ENCODE measurements at places on chromosomes 3 and 15. TPM values are rescaled to one million over a fixed set of nuclear protein-coding genes. Genes with fewer than 3 reads are reported as not detected.

GRCh38 chr3:151976211-151977050, 103.0 kb downstream of the SUCNR1 start:
- no peaks in the 10 kb centered on the region for H3K36me3 ChIP-seq
- H3K4me1 ChIP-seq, result no peaks in the 10 kb centered on the region
- no peaks in the 10 kb centered on the region for H3K27me3 ChIP-seq
- H3K27ac ChIP-seq, result peak overlapping the region; percentile 21
- H3K4me3 ChIP-seq, result no peak overlapping the region
- DNase-seq, result no peak

- no peak for DNase-seq
- no peak overlapping the region for H3K27ac ChIP-seq
- no peaks in the 10 kb centered on the region for H3K27me3 ChIP-seq
- H3K36me3 ChIP-seq, result no peaks in the 10 kb centered on the region
- H3K4me1 ChIP-seq, result no peaks in the 10 kb centered on the region
These were observed 15.0 kb downstream of the TAGLN3 start for GRCh38 chr3:112013784-112014143.

DNA sequence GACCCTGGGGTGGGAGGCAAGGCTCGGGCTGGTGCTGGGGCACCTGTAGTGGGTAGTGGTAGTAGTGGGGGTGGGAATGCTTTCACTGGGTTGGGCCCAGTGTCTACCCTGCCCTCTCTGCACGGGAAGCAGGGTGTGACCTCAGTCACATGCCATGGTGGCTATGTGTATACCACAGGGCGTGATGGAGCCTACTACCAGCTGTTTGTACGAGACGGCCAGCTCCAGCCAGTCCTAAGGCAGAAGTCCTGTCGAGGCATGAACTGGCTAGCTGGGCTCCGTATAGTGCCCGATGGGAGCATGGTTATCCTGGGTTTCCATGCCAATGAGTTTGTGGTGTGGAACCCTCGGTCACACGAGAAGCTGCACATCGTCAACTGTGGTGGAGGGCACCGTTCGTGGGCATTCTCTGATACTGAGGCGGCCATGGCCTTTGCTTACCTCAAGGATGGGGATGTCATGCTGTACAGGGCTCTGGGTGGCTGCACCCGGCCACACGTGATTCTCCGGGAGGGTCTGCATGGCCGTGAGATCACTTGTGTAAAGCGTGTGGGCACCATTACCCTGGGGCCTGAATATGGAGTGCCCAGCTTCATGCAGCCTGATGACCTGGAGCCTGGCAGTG, 5.2 kb downstream of the DALRD3 start:
- no peak for DNase-seq
- peaks cover 7% of the 10 kb centered on the region for H3K36me3 ChIP-seq
- H3K4me1 ChIP-seq, result peaks cover 7% of the 10 kb centered on the region
- H3K27ac ChIP-seq, result no peak overlapping the region
- H3K4me3 ChIP-seq, result no peak overlapping the region

GRCh38 chr3:159266779-159267178, 464.9 kb downstream of the MFSD1 start:
- H3K4me1 ChIP-seq, result no peaks in the 10 kb centered on the region
- no peaks in the 10 kb centered on the region for H3K27me3 ChIP-seq
- no peaks in the 10 kb centered on the region for H3K36me3 ChIP-seq
- no peak for DNase-seq
- no peak overlapping the region for H3K27ac ChIP-seq

GRCh38 chr3:45546716-45547701, 47.5 kb upstream of the LIMD1 start:
- H3K4me3 ChIP-seq, result no peak overlapping the region
- peak; percentile 60 for DNase-seq
- no peaks in the 10 kb centered on the region for H3K27me3 ChIP-seq
- H3K4me1 ChIP-seq, result peaks cover 6% of the 10 kb centered on the region
- no peaks in the 10 kb centered on the region for H3K36me3 ChIP-seq

Gene REC114
- total RNA-seq, result not detected

Gene GADL1
- total RNA-seq, result not detected

DNA sequence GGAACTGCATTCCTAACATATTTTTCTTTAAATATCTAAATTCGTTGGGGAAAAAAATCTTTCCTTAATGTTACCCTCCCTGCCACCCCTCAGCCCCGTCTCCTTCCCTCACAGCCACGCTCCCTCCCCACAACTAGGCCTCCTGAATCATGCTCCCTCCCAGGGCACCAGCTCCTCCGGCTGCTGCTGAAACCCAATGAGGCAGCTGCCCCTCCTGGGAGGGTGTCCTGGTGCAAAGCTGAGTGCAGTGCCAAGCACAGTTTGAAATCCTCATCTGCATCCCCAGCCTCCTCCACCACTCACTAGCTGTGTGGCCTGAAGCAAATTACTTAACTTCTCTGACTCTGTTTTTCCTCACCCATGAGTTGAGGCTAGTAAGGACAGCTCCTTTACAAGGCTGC, 2.7 kb upstream of the NR2E3 start:
- no peak for DNase-seq
- no peak overlapping the region for H3K4me3 ChIP-seq
- H3K27me3 ChIP-seq, result no peaks in the 10 kb centered on the region
- H3K36me3 ChIP-seq, result no peaks in the 10 kb centered on the region
- H3K27ac ChIP-seq, result no peak overlapping the region

DNA sequence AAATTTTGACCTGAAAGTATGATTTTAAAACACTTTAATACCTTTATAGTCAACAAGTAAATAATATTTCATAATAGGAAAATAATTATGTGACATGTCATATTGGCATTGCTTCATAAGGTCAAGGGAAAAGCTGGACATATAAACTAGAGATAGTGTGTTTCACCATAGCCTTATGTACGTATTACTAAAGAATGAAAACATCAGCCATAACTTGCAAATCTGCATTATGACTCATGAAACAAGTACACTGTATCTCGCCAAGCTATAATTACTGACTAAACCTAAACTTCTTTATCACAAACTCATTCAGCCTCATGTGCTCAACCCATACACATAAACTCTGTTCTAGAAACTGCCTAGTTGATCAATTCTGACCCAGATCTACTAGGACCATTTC, 950.1 kb downstream of the FHIT start:
- no peaks in the 10 kb centered on the region for H3K27me3 ChIP-seq
- no peak for DNase-seq
- H3K4me1 ChIP-seq, result no peaks in the 10 kb centered on the region
- no peaks in the 10 kb centered on the region for H3K36me3 ChIP-seq
- H3K4me3 ChIP-seq, result no peak overlapping the region

Gene ACKR4
- total RNA-seq, result 1.1 TPM

DNA sequence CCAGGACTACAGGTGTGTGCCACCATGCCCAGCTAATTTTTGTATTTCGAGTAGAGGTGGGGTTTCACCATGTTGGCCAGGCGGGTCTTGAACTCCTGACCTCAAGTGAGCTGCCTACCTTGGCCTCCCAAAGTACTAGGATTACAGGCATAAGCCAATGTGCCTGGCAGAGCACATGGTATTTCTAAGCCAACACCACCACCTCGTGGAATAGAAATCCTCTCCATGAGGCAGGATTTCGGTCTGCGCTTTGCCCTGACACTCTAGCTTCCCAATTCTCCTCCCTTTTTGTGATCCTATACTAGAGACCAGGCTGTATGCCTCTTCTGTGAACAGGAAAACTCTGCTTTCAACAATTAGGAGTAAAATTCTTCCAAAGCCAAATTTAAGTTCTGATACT, 372.2 kb downstream of the VGLL3 start:
- H3K36me3 ChIP-seq, result no peaks in the 10 kb centered on the region
- H3K27ac ChIP-seq, result no peak overlapping the region
- no peaks in the 10 kb centered on the region for H3K27me3 ChIP-seq
- no peaks in the 10 kb centered on the region for H3K4me1 ChIP-seq
- no peak overlapping the region for H3K4me3 ChIP-seq
- no peak for DNase-seq

DNA sequence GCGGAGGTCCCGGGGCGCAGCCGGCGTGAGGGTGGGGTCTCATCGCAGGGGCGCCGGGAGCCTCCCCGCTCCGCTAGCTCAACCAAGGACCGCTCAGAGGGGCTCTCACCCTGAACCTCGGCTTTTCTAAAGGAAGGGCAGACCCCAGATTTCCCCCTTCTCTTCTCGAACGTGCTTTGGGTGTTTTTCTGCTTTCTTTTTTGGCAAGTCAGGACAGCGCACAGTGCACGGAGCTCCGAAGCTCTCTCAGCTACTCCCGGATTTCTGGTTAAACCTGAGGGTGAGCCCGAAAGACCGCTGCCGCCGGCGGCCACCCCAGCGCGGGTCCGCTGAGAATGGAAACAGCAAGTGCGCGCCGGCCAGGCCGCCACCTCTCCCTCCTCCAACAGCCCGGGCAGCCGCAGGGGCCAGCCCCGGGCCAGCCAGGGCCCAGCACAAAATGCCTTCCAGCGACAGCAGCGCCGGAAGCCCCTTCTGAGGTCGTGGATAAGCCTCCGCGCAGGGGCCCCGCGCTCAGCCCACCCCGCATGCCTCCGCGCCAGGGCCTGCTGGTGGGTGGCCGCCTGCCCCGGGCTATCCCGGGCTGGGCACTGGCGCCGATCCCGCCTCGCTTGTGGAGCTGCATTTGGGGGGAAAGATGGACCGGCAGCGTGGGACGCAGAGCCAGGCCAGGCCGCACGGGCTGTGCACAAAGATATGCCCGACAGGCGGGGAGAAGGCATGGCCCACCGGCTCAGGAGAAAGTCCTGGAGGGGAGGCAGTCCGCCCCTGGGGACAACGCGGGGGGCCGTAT, 8.2 kb upstream of the OCA2 start:
- peaks cover 11% of the 10 kb centered on the region for H3K4me1 ChIP-seq
- no peak overlapping the region for H3K27ac ChIP-seq
- H3K4me3 ChIP-seq, result peak overlapping the region; percentile 57
- no peak for DNase-seq
- H3K36me3 ChIP-seq, result peaks cover 8% of the 10 kb centered on the region
- peaks cover 17% of the 10 kb centered on the region for H3K27me3 ChIP-seq

Gene MOBP
- total RNA-seq, result not detected

- H3K4me1 ChIP-seq, result no peaks in the 10 kb centered on the region
- DNase-seq, result no peak
- H3K27ac ChIP-seq, result no peak overlapping the region
- H3K27me3 ChIP-seq, result no peaks in the 10 kb centered on the region
These were observed 66.5 kb downstream of the MBNL1 start for GRCh38 chr3:152335273-152335672.

Gene FGF7
- 178 TPM for total RNA-seq

GRCh38 chr15:90154861-90155626, 46.1 kb upstream of the SEMA4B start:
- no peaks in the 10 kb centered on the region for H3K27me3 ChIP-seq
- DNase-seq, result peak; percentile 72
- H3K4me1 ChIP-seq, result peaks cover 4% of the 10 kb centered on the region
- H3K36me3 ChIP-seq, result no peaks in the 10 kb centered on the region

GRCh38 chr3:10389995-10390394, 69.1 kb upstream of the SEC13 start:
- H3K4me1 ChIP-seq, result no peaks in the 10 kb centered on the region
- no peak overlapping the region for H3K27ac ChIP-seq
- H3K4me3 ChIP-seq, result no peak overlapping the region
- no peaks in the 10 kb centered on the region for H3K36me3 ChIP-seq
- no peaks in the 10 kb centered on the region for H3K27me3 ChIP-seq
- no peak for DNase-seq

DNA sequence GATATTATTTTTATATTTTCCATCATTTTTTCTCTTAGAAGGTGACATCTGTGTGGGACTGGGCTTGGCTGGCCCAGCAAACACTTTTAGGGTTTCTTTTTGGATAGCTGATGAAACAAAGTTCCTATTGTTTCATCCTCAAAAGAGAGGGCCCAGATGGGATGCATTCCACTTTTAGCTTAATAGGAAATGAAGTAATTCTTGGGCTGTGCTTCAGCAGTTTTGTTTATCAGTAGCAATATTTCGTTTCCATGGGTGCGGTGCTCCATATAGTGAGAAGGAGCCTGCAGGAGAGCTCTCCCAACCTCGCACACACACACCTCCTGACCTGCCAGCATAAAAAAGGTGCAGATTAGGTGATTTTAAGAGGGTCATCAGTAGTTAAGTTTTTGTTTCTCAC, 147.5 kb downstream of the AKAP13 start:
- peak; percentile 44 for DNase-seq
- no peaks in the 10 kb centered on the region for H3K36me3 ChIP-seq
- no peaks in the 10 kb centered on the region for H3K27me3 ChIP-seq
- no peaks in the 10 kb centered on the region for H3K4me1 ChIP-seq

Gene LRRC34
- 1.0 TPM for total RNA-seq

DNA sequence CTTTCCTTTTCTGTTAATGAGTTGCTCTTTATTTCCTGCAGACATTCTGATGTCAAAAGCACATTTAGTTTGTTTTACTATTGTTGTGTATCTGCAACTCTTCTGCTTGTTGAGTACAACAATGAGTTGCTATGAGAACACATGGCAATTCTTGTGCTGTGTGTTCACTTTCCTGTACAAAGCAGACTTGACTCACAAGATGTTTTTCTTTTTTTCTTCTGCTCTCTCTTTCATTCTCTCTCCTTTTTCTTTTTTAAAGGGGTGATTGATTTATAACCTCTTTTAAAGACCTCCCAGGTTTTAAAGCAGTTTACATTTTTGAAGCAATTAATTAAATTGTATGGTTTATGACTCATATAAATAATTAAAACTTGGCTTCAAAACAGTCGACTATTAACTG, 31.6 kb upstream of the ABHD10 start:
- H3K27me3 ChIP-seq, result no peaks in the 10 kb centered on the region
- no peak for DNase-seq
- no peaks in the 10 kb centered on the region for H3K36me3 ChIP-seq
- H3K4me3 ChIP-seq, result no peak overlapping the region
- no peak overlapping the region for H3K27ac ChIP-seq

DNA sequence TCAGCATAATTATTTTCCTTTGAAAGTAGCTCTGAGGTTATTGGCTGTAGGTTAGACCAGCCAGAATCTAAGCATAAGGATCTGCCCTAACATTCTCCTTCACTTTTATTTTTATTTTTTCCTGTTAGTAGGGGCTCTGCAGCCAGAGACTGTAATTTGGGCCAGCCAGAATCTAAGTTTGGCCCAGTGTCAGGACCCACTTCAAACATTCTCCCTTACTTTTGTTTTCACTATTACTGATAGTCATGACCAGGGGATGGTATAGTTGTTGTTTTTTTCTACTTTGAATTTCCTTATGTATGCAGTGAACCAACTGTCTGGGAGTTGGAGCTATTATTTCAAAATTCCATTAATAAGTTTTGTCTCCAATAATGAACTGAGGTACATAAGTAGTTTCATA, 121.0 kb upstream of the MBNL1 start:
- H3K36me3 ChIP-seq, result no peaks in the 10 kb centered on the region
- no peak overlapping the region for H3K4me3 ChIP-seq
- no peaks in the 10 kb centered on the region for H3K27me3 ChIP-seq
- H3K27ac ChIP-seq, result no peak overlapping the region
- DNase-seq, result no peak
- no peaks in the 10 kb centered on the region for H3K4me1 ChIP-seq

Data from breast epithelium (tissue), 4 donors.